ENCODE measurements at places on chromosomes 1 and 21.

DNA sequence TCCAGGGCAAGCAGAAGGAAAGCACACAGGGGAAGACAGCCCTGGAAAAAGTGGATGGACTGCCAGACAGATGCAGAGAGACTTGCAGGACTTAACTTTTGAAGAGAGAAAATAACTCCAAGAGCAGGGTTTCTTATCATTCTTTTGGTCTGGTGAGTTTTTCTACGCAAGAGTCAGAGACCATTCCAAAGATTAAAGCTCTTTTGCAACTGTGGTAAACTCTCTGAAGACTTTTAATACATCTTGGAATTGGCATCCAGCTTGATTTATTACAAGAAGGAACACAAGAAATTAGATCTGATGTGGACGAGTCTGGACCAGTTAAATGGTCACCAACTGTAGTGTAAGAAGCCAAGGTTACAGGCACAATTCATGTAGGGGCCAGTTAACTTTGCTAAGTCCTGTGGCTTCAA, 153.4 kb downstream of the SIPA1L2 start:
- DNase-seq = peak; percentile 27

DNA sequence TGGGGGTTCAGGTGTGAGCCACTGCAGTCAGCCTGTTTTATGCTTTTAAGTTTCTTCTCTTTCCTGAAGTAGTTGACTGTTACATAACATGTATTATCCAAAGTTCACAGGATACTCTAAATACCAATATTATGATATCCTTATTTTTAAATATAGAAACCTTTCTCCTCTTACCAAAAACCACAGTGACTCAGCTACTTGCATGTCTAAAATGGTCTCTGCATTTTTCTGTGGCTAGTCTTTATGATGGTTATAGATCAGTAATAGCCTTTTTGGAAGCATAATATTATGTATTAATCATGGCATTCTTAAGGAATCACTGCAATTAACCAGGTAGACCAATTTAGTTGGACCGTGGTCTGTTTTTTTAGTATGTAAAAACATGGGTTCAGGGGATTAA, 210.8 kb upstream of the CACYBP start:
- peak; percentile 81 for DNase-seq

DNA sequence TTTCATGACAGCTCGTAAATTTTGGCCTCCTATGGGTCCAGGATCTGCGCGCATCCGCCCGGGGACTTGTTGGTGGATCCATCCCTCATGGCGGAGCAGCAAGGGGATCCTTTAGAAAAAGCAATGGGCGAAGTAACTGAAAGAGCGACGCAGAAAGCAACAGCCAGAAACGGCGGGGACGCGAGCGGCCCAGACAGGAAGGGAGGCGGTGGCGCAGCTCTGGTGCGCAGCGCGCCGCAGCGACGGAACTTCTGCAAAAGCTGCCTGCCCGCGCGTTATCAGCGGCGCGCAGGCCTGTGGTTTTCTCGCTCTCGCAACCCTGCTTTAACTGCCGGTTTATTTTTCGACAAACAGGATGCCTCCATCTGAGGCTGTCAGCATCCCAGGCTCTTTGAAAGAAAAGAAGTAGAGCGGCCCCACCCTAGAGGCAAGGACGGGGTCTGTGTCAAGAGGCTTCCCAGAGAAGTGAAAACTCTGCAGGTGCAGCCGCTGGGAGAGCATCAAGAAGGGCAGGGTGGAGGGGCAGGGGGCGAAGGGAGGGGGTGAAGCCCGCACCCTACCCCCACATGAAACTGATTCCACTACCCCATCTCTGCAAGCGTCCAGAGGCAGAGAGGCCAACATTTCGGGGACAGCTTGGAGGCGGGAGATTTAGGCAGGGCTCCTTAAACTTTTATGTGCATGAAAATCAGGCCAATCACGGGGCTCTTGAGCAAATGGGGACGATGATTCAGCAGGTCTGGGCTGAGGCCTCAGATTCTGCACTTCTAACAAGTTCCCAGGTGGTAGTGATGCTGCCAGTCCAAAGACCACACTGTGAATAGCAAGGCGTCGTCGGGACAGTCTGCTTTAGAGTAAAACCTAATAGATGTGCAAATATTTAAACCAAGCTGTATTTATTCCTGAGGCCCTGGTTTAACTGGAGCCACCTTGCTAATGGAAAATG, 22.2 kb downstream of the RUNX1 start:
- no peak for DNase-seq

GRCh38 chr1:159122005-159122621, 45.5 kb upstream of the AIM2 start:
- peak; percentile 92 for DNase-seq

DNA sequence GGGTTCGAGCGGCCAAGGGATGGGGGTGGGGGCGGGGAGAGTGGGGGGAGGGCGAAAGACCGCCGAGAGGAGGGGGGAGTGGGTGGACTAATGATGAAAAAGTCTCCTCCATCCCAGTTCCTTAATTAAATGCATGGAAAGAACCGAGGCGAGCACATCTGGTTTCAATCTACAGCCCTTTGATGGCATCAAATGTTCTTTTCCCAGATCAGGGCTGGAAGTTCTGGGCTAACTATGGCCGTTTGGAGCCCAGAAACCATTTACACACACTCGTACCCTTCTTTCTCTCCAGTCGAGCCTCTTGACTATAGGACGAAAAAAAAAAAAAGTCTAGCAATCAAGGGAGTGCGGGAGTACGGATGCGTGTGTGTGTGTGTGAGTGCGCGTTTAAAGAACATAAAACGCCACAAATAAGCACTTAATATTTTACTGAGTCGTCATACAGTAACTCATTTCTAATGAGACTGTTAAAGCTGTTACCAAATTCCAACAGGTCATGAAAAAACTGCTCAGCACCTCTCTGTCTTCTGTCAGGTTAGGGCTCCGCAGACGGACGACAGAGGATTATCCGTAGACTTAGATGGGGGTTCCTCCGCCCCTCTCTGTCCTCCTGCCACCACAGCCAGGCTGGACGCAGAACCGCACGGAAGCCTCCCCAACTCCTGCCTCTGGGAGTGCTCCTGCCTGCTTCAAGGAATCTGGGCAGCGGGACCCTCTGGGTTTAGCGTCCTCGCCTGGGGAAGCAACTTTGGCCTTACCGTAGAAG, 2.1 kb upstream of the PRRX1 start:
- peak; percentile 75 for DNase-seq
